Esophagus squamous epithelium (tissue), 5 donors: ENCODE measurements at places on chromosomes 12 and 14.

- no peak for DNase-seq
These were observed 11.2 kb downstream of the MAP4K5 start for GRCh38 chr14:50520947-50521815.

- no peak for DNase-seq
These were observed 186.7 kb downstream of the ANO2 start for GRCh38 chr12:5758347-5758746.

DNA sequence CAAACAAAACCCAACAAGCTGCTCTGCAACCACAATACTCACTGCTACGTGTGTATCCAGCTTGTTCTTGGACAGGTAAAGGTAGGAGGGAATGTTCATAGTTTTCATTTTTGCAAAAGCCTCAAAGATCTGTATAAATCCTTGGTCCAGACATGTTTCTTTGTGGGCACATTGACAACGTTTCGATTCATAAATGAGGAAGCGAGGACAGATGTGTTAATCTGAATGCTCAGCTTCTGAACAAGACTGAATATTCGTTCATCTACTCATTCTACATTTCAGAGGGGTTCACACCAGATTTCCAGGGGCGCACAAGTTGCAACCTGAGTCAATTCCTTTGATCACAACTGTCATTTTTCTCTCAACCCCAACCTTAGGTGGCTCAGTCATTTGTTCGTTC, 134.4 kb downstream of the LLPH start:
- no peak for DNase-seq

GRCh38 chr12:63982604-63983295, 138.2 kb downstream of the SRGAP1 start:
- no peak for DNase-seq

DNA sequence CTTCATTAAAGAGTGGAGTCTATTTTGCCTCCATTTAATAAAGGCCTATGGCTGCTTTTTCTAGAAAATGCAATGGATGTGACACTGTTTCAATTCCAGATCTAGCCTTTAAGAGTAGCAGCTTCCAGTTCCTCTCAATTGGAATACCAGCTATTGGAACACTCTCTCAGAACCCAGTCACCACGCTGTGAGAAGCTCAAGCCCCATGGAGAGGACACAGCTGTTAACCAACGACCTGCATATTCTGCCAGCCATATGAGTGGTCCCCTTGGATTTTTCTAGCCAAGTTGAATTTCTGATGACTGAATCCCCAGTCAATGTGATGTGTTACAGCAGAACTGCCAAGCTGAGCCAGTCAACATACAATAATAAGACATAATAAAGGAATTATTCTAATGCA, 131.8 kb downstream of the TMTC3 start:
- DNase-seq = no peak

GRCh38 chr14:24398653-24399446, at the start of gene NYNRIN:
Gene NYNRIN (plus strand): TSS chr14:24399003. CDS start chr14:24399247, 244 bp downstream.
- no peak for DNase-seq

DNA sequence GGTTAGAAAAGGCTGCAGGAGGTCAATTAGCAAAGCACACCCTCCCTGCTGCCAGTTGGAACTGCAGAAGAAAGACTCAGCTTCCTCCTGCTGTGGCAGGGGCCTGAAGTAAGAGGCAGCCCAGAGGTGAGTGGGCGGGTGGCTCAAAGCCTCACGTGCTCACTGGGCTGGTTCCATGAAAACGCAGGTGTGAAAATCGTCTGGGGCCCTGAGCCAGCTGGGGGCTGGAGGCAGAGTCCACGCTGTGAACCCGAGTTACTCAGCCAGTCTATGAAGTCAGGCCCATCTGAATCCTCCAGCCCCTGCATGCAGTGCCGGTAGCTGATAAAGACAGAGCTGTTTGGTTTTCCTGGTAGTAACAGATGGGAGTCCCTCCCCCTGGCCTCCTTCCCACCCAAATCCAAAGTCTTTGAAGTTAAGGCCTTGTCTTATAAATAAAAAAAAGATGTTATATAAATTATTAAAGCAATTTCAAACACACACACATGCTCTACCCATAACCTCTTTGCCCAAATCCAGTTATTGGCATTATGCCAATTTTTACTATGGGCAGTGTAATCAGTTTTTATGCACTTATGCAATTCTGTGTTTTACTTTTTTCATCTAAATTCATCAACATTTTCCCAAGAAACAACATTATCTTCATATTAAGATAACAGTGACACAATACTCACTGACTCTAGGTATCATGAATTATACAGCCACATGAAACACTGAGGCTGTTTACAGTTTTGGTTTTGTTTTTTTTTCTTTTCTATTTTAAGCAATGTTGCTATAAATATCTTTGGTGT, 57.9 kb upstream of the PNMA1 start:
- DNase-seq = no peak

GRCh38 chr12:10194160-10194670, 15.4 kb downstream of the TMEM52B start:
- no peak for DNase-seq

- no peak for DNase-seq
These were observed 1.4 kb upstream of the FOS start for GRCh38 chr14:75277008-75277814.

GRCh38 chr14:91996948-91997371, 42.9 kb downstream of the TRIP11 start:
- no peak for DNase-seq

DNA sequence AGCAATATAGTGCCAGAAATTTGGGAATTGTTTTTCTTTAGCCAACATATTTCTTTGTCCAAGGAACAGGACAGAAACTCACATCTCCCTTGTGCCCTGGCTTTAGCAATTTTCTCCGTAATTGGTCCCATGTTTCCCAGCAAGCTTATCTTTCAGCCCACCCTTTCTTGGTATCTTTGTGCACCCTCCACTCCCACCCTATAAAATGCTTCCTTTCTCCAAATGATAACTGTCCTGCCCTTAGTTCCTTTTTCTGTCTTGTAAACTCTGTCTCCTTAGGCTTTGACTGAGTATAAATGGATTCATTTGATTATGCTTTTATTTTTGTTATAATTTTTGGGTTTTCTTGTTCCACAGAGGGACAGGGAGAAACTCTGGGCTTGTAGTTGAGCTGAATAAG, 442.8 kb downstream of the ATP23 start:
- DNase-seq = no peak

DNA sequence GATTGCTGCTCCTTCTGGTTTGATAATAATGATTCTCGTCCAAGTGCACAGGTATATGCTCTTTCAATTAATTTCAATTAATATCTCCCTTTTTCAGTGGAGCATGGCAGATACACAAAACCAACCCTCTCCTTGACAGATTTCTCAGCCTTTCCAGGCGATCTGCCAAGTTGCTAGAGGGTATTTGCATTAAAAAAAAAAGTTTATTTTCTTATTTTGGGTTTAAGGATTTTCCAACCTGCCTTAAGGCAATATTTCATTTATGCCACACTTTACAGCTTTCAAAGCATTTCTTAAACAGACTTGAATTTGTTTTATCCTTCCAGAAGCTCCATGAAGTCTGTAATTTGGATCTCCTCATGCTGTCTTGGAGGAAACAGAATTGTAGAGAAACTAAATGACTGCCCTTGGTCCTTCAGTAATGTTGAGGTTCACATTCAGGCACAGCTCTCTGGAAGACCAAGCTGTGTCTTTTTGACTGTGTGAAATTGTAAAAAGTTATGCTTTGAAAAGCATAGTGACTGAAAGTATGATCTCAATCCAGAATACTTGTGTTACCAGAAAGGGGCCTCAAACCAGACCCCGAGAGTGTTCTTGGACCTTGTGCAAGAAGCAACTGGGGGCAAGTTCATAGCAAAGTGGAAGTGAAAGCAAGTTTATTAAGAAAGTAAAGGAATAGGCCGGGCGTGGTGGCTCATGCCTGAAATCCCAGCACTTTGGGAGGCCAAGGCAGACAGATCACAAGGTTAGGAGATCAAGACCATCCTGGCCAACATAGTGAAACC, 2.3 kb downstream of the DGLUCY start:
- DNase-seq = no peak

DNA sequence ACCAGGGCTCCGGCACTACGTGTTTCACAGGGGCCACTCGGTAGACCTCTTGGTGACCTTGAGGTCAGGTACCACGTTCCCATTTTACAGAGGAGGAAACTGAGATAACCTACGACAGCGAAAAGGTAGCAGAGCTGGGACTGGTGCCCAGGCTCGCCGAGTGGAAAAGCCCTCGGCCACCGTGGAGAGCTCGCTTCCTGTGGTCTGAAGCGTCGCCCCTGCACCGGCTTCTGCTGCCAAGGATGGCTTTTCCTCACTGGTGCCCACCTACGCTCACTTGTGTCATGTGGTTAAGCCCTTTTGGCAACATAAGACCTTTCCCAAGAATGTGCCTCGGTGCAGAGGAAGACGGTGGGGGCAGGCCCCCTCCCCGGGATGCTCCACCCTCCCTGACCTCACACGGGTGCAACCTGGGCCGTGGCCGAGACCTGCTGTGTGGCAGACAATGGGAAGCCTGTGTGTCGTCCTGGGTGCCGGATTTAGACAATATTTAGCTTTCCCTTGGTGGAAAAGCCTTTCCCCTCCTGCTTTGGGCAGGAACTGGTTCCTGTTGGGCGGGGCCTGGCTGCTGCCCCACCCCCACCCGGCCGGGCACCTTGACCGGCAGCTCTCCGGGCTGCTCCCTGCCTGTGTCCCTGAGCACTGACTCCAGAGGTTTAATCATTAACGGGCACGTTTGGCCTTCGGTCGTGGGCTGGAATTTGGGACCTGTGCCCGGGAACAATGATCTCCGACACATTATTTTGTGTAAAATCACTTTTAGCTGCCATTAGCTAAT, 32.4 kb upstream of the PPP1R13B start:
- no peak for DNase-seq

DNA sequence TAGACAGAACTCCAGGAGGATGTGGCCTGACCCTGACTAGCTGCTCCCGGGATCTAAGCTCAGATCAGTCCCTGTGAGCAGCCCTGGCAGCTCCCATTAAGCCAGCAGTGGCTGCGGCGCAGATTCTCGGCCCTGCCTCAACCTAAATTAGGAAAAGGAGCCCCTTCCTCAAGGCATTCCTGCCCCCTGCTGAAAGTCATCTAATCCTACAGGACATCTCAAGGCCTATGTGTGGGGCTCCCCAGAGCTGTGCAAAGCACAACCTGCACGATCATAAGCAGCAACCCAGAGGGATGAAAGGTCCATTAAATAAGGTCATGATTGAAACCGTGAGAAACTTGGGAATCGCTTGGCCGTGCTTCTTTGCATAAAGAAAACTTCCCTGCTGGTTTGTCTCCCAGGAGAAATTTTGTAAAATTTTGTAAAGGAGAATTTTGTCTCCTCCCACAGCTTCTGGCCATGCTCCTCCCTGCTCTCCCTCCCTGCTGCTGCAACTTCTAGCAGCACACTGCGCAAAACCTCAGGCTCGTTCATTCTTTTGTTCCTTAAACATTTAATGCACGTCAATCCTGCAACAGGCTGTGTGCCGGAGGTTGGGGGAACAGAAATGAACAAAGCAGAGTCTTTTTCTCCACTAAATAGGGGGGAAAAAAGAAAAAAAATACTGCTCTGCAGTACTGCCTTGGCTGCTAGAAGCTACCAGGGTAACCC, 96.6 kb upstream of the SLC35F4 start:
- no peak for DNase-seq

DNA sequence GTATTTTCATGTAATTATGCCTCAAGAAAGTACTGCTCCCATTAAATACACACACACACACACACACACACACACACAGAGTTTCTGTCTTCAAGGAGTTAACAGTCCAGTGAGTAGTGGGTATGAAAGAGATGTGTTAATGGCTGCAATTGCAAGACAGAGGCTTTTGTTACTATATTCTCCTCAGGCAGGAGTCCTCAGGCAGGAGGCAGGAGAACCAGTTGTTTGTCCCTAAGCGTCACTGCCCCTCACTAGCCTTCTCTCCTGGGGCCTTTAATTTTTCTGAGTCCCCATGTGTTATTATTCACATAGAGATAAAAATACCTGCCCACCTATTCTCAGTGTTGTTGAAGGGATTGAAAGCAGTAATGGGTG, 31.2 kb downstream of the DAD1 start:
- no peak for DNase-seq

DNA sequence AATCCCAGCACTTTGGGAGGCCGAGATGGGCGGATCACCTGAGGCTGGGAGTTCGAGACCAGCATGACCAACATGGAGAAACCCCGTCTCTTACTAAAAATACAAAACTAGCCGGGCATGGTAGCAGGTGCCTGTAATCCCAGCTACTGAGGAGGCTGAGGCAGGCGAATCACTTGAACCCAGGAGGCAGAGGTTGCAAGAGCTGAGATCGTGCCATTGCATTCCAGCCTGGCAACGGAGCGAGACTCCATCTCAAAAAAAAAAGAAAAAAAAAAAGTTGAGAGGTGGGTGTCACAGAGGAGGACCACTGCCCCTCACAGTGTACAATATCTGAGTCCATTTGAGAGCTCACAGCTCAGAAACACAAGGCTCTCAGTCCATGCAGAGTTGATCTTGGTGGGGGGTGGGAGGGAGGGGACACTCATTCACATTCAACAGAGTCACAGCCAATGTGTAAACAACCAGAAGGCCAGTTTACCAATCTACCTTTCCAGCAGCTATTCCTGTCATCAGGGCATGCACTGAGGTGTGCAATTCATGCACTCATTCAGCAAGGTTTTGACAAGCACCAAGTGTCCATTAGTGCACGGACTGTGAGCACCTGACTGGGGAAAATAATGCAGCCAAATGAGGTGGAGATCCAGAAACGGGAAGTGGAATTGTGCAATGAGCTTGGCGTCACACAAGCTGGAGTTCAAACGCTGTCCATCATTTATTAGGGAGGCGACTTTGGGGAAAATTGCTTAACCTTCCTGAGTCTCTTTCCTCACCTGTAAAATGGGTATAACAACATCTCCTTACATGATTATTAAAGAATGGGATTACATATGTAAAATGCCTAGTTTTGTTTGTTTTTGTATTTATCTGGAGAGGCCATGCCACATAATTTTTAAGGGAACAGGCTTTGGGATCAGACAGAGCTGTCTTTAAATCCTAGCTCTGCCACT, 4.4 kb upstream of the EIF5 start:
- DNase-seq = no peak

GRCh38 chr14:92563359-92563758, 49.8 kb downstream of the RIN3 start:
- no peak for DNase-seq

DNA sequence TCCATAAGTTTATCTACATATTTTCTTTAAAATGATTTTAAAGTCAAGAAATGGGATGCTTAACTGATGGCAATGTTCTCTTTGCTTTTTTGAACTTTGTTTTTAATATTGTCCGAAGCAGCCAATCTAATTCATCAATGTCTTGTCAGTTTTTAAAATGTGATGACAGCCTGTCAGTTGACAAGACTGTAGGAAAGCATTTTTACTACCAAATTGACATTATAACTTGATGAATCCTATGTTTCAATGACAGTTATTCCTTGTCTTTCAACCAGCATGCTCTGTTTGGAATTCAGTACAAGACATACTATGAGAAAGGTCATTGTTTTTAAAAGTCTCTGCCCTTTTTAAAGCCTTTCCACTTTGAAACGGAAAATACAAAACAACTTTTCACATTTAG, 1073.2 kb downstream of the TMTC2 start:
- no peak for DNase-seq

- no peak for DNase-seq
These were observed 17.4 kb downstream of the GALNT4 start for GRCh38 chr12:89507015-89507824.

- no peak for DNase-seq
These were observed 19.2 kb downstream of the ZNF839 start for GRCh38 chr14:102338724-102339123.

GRCh38 chr14:34980337-34980900, 2.4 kb upstream of the SRP54 start:
- DNase-seq = no peak
